WTC11 (cell line): ENCODE measurements at places on chromosomes 16 and 17.

- DNase-seq = no peak
These were observed 86.5 kb downstream of the MAP2K6 start for GRCh38 chr17:69500911-69501429.

DNA sequence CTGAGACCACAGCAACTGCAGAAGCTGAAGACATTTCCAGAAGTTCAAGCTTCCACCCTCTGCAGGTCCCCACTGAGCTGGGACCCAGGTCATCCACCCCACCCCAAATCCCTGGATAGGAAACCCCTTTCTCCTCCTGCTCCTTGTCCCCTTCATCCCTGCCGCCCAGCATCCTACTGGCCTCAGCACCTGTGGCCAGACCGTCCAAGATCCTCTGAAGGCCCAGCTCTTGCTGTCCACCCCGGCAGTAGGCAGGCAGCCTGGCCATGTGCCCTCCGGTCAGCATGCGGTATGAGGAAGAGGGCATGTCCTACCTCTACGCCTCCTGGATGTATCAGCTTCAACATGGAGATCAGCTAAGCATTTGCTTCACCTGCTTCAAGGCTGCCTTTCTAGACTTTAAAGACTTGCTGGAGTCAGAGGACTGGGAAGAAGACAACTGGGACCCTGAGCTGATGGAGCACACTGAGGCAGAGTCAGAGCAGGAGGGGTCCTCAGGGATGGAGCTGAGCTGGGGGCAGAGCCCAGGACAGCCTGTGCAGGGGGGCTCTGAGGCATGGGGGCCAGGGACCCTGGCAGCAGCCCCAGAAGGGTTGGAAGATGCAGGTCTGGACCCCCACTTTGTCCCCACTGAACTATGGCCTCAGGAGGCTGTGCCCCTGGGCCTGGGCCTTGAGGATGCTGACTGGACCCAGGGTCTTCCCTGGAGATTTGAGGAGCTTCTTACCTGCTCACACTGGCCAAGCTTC is 3.0 kb downstream of the TEX19 start:
- no peak for DNase-seq

DNA sequence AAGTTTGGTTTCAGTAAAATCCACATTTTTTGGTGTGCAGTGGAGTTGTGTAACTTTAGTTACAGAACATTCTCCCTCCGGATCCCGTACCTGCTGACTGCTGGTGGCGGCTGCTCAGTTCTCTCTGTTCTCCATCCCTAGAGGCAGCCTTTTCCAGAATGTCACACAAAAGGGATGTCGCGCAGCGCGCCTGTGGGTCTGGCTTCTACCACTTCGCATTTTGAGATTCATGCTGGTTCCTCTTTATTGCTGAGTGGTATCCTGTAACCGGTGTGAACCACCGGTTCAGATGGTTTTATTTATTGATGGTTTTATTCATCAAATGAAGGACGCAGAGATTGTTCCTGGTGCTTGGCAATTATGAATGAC is 981 bp upstream of the CEP131 start:
- DNase-seq = no peak

GRCh38 chr16:25106567-25107465 is 4.7 kb upstream of the LCMT1 start:
- peak; percentile 96 for DNase-seq

DNA sequence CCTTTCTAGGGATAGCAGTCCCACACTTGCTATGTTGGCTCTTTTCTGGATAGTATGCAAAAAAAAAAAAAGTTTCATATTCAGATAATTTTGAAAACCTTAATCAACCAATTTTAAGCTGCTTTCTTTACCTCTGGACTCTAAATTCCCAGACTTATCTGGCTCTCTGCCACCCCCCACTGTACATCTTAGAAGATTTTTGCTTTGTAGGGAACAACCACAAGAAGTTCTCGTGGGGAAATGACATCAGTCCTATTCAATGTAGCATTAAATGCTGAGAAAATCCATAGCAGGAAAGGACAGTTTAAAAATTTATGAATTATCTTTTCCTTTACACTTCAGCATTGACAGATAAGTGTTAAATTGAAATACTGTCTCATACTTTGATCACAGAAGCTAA is 562.7 kb upstream of the HSBP1 start:
- no peak for DNase-seq

GRCh38 chr17:39538866-39539265 is 68.9 kb downstream of the NEUROD2 start:
- DNase-seq = no peak

DNA sequence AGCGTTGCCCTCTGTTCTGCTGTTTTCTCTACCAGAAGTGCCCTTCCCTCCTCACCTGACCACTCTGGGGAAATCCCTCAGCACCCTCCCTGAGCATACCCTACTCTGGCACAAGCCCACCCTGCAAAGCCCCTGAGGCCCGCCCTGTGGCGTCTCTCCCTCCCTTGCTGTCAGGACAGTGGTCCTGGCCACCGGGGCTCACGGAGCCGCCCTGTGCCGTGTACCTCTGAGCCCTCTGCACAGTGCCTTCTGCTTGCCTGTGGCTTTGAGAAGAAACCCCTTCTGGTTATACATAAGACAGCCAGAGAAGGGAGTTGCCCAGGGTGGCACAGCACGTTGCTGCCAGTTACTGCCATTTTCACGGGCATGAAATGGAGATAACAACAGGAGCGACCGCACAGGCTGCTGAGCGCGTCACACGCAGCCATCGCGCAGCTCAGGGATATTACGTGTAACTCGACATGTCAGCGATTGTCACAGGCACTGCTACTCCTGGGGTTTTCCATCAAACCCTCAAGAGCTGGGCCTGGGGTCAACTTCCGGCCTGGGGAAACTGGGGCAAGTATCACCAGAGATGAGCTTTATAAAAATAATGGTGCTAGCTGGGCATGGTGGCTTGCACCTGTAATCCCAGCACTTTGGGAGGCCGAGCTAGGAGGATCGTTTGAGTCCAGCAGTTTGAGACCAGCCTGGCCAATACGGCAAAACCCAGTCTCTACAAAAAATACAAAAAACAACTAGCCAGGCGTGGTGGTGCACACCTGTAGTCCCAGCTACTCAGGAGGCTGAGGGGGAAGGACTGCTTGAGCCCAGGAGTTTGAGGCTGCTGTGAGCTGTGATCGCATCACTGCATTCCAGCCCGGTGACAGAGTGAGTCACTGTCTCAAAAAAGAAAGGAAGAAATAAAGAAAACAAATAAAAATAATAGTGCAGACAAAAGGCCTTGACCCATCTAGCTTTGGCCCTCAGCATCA is 14.8 kb downstream of the SCGB1C2 start:
- no peak for DNase-seq

GRCh38 chr17:82921426-82921825 is 81.6 kb upstream of the ZNF750 start:
- no peak for DNase-seq

DNA sequence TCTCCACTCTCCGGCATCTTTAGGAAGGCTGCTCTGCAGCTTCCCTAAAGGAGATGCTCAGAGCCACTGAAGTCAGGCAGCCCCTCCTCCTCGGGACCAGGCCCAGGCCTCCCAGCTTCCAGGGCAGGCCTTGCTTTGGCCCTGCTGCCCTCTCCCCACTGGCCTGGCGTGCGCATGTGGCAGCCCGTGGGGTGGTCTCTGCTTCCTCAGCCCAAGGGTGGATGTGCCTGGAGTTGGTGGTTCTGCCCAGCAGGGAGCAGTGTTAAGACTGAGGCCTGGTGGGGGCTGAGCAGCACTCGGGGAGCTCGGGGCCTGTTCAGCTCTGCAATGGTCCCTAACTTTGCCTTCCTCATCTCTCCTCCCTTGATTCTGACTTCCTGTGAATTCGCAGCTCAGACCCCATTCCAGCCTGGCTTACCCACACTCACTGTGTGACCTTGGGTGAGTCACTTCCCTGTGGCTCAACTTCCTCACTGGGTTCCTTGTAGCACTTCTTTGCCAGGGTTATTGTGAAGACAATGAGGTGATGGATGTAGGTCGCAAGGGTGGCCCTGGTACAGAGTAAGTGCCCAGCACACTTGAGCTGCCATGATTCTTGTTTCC is 63.2 kb downstream of the NKD1 start:
- no peak for DNase-seq

- no peak for DNase-seq
These were observed 19.7 kb downstream of the MAP3K3 start for GRCh38 chr17:63641692-63642448.

GRCh38 chr16:81505011-81505661 is 60.5 kb downstream of the CMIP start:
- no peak for DNase-seq

DNA sequence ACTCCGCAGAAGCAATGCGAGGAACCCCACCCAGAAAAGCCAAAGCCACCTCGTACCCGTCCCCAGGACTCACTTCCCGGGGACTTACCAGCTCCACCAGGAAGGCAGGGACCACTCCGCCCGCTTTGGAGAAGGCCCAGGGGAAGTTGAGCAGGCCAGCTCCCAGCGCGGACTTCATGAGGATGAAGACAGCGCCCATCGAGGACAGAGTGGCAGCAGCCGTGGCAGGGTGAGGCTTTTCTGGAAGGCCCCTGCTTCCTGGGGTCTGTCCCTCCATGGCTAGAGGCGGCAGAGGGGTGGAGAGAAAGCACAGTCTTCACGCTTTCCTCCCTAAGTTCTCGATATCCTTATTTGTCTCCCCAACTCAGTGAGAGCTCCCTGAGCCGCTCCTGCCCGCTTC is 714 bp downstream of the SLC38A8 start:
- DNase-seq = no peak

DNA sequence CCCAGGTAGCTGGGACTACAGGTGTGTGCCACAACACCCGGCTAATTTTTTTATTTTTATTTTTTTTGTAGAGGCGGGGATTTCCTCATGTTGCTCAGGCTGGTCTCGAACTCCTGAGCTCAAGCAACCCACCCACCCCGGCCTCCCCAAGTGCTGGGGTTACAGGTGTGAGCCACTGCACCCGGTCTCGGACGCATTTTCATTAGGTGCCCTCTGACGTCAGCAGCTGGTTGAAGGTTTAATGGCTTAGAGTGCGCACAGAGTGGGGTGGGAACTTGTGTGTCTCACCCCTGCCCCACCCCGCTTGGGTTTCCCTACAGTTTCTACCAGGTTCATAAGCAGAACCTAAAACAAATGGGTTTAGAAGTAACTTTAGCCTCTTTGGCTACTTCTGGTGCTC is 109.0 kb downstream of the N4BP1 start:
- no peak for DNase-seq

GRCh38 chr16:78142788-78143187 is 43.3 kb downstream of the WWOX start:
- no peak for DNase-seq

DNA sequence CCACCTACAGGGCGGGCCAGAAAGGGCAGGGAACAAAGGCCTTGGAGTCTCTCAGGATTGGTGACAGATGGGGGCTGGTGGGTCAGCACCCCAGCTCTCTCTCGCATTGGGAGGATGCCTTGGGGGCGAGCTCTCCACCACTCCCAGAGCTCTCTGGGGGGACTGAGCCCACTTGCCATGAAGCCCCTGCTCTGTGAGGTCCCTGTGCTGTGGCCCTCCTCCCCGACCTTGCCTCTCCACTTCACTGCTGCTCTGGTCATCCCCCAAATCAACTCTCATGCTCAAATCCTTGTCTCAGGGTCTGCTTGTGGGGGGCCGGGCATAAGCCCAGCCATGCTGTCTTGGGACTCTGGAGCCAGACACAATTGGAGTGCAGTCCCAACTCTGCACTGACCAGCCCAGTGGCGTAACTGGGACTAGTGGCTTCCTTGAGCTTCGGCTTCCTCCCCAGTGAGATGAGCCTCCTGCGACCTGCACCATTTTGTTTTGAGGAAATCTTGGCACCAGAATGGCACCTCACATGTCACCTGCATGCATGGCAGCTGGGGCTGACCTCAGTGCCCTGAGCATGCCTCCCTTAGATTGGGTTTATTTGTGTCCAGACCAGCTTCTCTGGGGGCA is 184.5 kb downstream of the IRF8 start:
- DNase-seq = no peak

GRCh38 chr16:51766739-51767138 is 615.7 kb upstream of the SALL1 start:
- no peak for DNase-seq

- DNase-seq = no peak
These were observed 52.2 kb upstream of the STH start for GRCh38 chr17:45946841-45947256.

DNA sequence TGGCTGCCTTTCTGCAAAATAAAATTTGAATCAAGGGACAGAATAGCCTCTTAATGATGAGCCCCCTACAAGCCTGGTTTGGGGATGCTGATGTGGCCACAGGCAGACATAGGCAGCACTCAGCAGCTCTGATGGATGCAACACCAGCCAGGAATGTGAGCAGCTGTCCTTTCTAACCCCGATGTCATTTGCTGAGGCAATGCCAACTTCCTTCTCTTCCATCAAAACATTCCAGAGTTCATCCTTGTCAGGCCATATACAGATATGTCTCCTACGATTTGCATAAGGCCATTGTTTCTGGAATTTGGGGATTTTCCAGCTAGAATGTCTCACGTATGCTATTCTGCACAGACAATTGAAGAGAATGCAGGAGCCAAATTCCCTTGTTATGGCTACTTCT is 52.1 kb upstream of the MYOCD start:
- no peak for DNase-seq

DNA sequence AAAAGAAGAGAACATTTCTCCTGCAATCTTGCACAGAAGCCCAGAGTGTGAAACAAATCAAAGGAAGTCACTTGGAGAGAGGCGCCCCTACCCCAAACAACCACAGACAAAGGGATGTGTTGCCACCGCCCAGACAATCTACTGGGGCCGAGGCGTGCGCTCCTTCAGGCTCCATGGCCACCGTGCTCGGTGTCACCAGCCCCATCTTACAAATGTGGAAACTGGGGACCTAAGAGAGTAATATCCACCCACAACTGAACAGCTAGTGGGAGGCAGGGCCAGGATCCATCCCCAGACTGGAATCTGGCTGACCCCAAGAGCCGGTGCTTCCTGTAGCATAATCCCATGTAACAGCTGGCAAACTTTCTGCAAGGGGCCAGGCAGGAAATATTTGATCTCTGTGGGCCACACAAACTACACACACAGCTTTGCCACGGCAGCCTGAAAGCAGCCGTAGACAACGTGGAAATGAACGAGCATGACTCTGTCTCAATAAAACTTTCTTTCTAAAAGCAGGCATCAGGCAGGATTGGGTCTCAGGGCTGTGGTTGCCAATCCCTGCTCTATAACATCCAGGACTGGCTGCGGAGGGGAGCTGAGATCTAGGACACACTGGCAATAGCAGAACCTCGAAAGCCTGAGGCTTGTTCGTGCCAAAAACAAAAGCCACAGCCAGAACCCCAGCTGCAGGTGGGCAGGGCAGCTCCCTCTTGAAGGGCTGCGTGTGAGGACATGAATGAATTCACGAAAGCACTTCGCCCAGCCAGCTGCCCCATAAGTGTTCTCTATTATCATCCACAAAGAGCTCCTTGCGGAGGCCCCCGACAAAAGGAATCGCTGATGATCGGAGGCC is 26.6 kb upstream of the GINS2 start:
- DNase-seq = no peak

DNA sequence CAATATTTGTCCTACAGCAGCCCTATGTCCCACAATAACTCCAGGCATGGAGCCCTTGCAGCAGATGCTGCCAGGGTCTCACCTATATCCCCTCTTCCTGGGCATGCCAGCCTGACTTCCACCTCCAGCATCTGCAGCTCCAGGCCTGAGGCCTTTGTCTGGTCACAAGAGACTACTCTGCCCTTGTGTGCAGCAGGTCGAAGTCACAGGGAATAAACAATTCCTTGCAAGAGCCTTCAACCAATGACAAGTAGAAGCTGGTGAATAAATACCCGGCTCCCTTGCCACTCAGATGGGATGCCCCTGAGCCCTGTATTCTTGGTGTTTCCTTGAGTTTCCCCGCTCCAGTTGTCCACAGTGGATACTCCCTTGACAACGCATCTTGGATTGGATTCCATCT is 23.0 kb downstream of the CES1 start:
- no peak for DNase-seq

GRCh38 chr17:45021607-45022287 is 29.7 kb downstream of the DCAKD start:
- DNase-seq = peak; percentile 72
